ENCODE measurements at places on chromosomes 5 and 9.
A peak's percentile ranks its signal among the peaks of the same experiment; 100 is the strongest.

GRCh38 chr9:96022445-96023051, 147.1 kb downstream of the ERCC6L2 start:
- no peak for DNase-seq

- peak; percentile 88 for DNase-seq
Measured at GRCh38 chr9:74783408-74783807, 104.3 kb downstream of the TRPM6 start.

DNA sequence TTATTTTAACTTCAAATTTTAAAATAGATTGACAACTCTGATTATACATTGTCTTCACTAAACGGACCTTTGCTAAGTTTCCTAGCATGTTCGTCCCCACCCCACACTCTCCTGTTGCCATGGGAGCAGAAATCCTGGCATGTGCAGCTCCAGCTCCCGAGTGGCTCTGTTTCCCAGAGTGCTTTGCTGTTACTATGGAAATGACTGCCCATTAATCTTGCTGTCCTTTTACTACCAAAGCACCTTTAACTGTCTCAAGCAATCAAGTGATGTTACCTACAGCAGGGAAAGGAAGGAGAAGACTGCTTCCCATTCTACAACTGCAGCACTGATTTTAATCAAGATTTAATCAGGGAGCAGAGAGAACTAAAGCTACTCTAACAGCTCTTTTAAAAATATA, 212.0 kb upstream of the KIF2A start:
- peak; percentile 26 for DNase-seq

- DNase-seq = no peak
Measured at GRCh38 chr5:179975713-179976134, 68.0 kb upstream of the TBC1D9B start.

DNA sequence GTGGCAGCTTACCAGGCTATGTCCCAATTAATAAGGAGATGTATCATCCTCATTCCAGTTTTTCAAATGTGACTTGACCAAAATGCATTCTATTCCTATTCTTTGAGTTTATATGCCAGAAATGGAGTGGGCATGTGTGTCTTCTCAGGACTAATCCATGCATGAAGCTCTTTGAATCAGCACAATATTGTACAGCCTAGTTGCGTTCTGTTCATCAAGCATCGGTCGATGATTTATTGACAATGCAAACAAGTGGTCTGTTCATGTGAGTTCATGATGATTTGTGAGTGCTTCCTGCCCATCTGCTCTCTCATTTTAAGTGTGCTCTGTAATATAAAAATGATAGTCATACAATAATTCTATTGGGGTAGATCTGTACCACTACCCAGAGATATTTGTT, 48.3 kb downstream of the PALM2AKAP2 start:
- DNase-seq = no peak

DNA sequence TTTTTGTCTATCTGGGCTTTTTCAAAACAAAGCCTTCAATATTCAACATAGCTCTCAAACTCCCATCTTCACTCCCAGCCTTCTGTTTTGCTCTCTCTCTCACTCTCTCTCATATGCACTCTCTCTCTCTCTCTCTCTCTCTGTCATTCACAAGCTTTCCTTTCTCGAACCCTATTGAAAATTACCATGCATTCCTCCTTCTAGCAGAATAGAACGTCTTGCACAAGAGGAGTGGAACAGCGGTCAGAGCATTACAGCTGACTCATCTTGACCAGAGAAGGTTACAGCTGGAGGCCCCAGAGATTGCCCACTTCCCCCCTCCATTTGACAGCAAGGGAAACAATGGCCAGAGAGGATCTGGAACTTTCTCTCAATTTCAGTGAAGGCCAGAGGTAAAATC, 51.0 kb upstream of the LIFR start:
- peak; percentile 89 for DNase-seq

DNA sequence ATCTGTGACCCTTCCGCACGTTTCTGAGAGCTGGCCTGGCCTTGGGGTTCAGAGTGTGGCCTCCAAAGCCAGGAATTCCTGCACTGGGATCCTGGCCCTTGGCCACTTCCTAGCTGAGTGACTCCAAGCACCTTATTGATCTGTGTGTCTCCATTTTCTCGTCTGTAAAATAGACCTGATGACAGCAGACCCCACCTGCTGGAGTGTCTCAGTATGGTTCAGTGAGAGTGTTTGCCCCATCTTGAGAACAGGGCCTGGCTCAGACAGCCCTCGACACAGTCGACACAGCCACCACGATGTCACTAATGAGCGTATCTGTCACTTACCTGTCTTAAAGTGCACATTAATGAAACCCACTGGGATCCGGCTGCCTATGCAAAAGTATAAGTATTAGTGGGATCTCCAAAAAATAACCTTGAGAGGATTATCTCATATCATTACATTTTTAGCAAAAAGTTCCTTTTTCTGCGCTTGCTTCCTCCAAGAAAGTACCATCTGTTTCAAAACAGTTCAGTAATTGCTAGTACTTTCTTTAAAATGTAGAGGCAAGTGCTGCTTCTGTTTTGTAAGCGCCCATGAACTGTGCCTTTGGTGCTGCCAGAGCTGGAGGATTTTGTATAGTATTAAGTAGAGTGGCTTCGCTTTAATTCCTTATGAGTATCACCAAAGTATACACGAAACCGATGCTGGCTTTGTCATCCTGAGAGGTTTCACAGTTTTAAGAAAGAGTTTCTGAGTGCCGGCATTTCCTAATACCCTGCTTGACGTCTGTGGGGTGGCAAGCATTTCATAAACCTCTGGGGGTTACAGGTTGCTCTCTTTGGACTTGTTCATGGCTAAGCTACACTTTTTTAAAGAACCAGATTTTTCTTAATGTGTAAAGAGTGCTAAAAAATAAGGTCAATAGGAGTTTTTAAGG, 31.7 kb downstream of the UBE2QL1 start:
- DNase-seq = no peak

DNA sequence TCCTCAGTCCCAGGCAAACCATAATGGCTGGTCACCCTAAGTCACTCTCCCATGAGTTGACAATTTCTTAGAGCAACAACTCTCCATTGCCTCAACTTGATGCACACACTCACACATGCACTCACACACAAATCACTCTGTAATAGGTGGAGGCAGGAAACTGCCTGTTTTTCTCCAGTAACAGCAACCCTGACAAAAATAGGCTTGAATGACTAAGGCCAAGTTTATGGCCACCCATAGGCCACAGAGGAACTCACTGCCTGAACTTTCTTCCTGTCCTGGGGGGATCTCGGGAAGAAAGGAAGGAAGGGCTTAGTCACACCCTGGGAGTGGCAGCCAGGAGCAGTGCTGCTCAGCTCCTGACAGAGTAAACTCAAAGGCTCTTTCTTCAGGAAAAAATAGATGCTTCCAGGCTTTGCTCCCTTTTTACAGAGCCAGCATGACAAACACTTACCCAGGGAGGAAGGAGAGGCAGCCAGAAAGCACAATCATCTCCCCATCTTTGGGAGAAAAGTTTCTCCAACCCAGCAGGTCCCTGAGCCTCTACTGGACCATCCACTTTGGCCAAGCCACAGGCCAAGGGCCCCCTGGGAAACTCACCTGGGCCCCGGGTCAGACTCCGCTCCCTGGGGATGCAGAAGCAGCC, 368 bp downstream of the SH3TC2 start:
- peak; percentile 98 for DNase-seq

GRCh38 chr5:123441408-123441807, 18.2 kb upstream of the CEP120 start:
- DNase-seq = no peak

GRCh38 chr5:177183142-177183541, 49.6 kb downstream of the NSD1 start:
- no peak for DNase-seq

DNA sequence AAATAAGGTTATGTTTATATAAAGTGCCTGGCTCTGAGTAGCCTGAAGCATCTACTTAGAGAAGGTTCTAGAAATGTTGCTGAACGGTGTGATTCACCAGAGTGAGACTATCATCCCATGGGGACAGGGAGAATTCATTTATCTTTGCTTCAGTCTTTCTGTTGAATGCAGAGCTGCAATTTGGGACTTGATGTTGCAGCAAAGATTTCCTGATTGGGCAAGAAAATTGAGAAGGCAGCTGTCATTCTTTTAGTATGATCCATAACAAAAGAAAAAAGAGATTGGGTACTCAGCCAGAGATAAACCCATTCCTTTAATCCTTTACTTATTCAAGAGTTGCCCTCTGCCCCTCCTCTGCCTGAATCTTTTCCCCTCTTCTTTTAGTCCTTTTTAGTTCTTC, 456.3 kb upstream of the WWC1 start:
- DNase-seq = peak; percentile 22

- DNase-seq = no peak
Measured at GRCh38 chr9:137167747-137168572, 1.9 kb downstream of the LRRC26 start.

DNA sequence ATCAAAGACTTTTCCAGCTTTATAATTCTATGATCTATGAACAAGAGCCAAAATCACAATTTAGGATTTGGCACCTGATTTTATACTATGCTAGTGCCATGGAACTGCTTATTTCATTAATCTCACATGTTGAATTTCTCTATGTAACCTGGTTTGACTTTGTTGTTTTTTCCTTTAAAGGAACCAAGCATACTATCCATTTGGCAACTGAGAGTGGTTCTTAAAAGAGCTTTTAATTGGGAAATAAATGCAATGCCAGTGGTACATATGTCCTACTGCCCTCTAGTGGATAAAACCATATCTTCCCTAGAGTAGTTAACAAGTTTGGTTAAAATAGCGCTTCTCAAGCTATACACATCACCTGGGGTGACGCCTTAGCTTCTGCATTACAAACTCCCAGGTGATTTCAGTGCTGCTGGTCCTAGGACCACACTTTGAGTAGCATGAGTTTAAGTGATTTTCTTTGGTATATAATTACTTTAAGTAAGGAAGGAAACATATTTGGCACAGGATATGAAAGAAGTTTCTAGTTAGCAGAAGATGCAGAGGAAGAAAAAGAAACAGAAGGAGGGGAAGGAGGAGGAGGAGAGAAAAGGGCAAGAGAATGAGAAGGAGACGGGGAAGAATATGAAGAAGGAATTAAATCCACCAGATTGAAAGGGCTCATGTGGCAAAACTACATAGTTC, 56.8 kb downstream of the FGF10 start:
- peak; percentile 41 for DNase-seq

DNA sequence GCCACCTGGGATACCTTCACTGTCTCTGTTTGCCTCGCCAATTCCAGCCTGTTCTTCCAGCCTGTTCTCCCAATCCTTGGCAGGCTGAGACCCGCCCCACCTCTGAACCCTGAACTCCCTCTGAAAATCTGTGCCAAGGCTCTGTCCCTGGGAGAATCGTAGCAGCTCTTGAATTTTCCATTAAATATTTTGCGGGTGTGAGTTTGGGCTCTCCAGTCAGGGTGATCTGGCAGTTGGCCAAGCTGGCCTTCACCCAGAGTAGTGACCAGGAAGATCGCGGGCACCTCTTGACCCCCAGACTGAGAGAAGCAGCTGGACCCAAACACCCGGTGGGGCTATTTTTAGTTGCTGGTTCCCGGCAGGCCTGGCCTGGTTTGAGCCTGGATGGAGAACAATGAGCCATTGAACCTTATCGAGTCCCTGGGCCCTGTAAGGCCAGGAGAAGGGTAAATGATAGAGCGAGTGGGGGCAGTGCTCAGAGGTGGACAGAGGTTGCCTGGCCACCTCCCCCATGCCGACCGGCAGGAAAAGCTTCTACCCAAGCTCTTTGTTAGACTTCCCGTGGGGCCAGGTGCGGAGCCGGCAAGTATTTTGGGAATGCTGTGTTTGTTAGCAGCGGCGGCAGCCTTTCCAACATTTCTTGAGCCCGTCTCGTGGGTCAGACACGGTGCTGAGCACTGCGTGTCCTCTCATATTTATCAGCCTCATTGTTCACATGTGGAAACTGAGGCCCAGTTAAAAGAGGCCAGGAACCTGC, 146.2 kb downstream of the RGS3 start:
- DNase-seq = peak; percentile 58

DNA sequence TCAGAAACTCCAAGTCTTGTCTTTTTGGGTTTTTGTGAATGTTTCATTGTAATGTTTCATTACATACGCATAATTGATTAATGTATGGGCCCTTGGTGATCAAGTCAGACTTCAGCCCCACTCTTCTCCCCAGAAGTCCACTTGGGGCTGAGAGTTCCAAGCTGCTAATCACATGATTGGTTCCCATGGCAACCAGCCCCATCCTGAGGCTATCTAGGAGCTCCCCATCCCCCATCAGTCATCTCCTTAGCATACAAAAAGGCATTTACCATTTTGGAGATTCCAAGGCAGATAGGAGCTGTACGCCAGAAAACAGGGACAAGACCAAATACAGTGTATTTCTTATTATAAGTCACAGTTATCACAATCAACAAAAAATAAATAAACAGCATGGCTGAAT, 22.9 kb upstream of the SYK start:
- DNase-seq = no peak
